ENCODE measurements at places on chromosomes 4 and X.

GRCh38 chr4:4981427-4981826 is 37.8 kb downstream of the CYTL1 start:
- peak; percentile 87 for DNase-seq

DNA sequence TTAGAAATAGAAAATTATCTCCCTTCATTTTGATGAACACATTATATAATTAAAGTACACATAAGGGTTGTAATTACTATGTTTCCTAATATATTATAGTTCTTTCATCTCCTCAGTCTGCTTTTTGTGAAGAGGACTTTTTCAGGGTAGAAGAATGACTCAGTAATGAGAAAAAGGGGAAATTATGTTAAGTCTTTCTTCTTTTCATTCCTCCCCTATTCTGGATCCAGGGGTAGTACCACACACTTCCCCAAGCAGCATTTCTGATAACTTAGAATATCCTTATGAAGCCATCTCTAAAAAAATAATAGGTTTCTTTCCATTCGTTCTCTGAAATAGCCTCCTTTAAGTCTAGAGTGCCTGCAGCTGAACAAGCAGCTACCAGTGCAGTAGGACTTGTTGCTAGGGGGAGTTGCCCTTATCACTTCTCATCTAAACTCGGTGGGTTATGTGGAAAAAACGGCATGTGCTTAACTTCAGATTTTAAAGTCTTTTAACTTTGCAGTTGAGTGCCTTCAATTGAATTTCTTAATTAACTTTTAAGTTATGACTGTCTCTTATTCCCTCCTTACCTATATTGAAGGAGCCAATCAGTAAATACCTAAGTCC is 184.8 kb downstream of the ARHGAP24 start:
- no peak for DNase-seq

GRCh38 chrX:133188631-133189030 is 29.5 kb downstream of the TFDP3 start:
- no peak for DNase-seq

GRCh38 chr4:179804440-179804839 is 2362.2 kb upstream of the AGA start:
- DNase-seq = no peak

DNA sequence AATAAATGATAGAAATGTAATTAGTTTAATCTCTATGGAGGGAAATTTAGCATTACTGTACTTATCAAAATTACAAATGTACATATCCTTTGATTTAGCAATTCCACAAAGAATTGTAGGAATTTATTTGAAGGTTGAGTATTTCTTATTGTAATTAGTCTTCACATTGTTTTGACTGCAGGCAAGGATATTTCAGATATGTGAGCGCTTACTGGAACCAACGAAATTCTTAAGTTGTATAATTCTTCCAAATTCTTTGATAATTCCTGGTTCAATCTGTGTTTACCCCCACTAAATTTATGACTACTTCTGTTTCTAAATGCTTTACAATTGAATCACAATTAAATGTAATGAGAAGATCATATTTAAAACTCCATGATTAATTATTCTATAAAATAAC is 26.9 kb upstream of the WWC2 start:
- no peak for DNase-seq

GRCh38 chrX:133418588-133418987 is 3.3 kb upstream of the GPC4 start:
- DNase-seq = no peak

DNA sequence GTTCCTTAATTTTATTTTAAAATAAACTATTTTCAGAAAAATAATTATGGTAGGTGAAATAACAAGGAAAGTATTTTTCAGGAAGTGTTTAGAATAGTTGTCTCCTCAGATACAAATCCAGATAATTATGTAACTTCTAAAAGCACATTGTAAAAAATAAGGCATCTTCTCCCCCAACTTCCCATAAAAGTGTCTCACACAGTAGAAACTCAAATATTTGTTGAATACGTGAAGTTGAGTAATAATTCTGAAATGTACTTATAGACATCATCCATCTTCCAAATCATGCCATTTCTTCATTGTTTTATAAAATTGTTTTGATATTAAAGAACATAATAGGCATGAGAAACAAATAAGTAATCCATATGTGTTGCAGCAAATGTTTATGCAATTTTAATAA is 18.0 kb downstream of the SHISA3 start:
- DNase-seq = no peak

DNA sequence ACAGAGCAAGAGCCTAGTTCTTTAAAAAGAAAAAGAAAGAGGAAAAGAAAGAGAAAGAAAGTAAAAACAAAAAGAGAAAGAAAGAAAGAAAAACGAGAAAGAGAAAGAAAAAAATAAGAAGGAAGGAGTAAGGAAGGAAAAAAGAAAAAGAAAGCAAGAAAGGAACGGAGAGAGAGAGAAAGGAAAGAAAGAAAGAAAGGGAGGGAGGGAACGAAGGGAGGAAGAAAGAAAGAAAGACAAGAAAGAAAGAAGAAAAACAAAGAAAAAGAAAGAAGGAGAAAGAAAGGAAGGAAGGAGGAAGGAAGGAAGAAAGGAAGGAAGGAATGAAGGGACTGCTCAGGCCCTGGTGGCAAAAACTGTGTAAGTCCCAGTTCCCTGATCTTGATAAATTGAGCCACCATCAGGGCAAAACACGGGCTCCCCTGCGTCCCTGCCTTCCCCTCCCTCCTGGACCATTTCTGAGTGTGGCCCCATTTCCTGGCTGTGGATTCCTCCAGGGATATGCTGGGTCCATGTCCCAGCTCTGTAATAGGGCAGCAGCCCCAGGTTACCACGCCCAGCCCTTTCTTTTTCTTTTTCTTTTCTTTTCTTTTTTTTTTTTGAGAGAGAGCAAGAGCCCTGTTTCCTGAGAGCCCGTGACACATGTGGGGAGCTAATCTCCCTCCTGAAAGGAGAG is 44.8 kb downstream of the SHOX start:
- DNase-seq = no peak

GRCh38 chrX:119790977-119791436 is 423 bp downstream of the RPL39 start:
- DNase-seq = peak; percentile 54

GRCh38 chr4:126678618-126679017 is 954.1 kb upstream of the INTU start:
- no peak for DNase-seq

DNA sequence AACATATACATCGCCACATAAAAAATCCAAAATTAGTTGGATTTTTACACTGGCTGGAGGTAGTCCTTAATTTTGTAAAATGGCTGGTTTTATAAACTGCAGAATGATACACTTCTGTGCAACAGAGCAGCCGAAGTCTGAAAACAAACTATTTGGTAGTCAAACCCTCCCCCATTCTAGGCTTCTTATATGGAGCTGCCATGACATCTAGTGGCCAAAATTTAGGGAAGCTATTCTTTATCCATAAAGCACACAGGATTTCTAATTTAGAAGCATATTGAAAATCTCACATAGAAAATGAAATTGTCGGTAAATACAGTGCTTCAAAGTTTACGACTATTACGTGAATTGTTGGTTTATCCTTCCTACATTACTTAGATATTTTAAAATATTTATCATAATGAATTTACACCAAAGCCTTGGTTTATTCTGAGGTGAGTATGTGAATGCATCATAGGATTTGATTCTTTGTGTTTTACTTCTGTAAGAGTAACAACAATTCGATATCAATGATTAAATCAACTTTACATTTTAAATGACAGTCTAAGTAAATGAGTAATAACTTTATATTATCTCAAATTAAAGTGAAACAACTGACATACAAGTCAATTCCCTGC is 113.4 kb upstream of the FAM241A start:
- DNase-seq = peak; percentile 50

- no peak for DNase-seq
These were observed 4.6 kb upstream of the RS1 start for GRCh38 chrX:18676470-18676869.

GRCh38 chrX:71100581-71101505 is 5.2 kb downstream of the FOXO4 start:
- DNase-seq = no peak

GRCh38 chrX:31217084-31217483 is 145.2 kb upstream of the FTHL17 start:
- no peak for DNase-seq

DNA sequence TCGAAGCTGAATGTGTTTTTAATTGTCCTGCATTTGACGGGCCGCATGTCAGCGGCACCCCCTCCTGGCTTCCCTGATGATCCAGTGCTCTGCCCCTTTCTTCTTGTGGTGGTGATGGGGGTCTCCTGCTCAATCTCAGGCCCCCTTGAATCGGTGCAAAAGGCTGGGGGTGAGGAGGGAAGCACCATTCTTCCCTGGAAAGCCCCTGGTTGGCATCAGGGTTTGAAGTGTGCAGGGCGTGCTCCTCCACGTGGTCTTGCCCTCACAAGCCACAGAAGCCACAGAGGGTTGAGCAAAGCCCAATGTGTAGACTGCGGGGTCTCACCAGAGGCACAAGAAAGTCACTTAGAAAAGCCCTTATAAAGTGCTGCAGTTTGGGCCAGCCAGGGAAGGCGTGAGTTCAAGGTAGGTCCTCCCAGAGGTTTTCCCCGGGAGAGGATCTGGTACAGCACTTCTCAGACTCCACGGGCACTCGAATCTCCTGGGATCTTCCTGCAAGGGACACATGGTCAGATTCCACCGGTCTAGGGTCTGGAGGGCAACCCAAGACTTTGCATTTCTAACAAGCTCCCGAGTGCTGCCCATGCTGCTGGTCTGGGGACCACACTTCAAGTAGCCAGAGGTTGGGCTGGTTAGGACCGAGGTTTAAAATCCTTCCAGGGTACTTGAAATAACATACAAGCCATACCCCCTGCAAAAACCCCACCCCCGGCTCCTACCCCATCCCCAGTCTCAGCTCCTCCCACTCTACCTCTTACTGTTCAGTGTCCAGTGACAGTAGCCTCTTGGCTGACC is 35.1 kb downstream of the PSAPL1 start:
- no peak for DNase-seq

DNA sequence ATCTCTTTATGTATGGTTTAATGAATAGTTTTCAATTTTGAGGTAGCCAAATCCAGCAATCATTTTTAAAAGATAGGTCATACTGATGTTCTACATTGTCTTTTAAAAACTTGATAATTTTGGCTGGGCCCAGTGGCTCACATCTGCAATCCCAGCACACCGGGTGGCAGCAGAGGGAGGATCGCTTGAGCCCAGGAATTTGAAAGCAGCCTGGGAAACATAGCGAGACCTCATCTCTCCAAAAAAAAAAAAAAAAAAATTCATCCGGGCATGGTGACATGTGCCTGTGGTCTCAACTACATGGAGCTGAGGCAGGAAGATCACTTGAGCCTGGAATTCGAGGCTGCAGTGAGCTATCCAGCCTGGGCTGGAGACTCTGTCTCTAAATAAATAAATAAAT is 419.8 kb downstream of the GALNTL6 start:
- DNase-seq = no peak

GRCh38 chrX:8319359-8319758 is 145.3 kb upstream of the VCX3B start:
- no peak for DNase-seq

- DNase-seq = no peak
These were observed 15.5 kb downstream of the FRMPD4 start for GRCh38 chrX:12153741-12154140.

DNA sequence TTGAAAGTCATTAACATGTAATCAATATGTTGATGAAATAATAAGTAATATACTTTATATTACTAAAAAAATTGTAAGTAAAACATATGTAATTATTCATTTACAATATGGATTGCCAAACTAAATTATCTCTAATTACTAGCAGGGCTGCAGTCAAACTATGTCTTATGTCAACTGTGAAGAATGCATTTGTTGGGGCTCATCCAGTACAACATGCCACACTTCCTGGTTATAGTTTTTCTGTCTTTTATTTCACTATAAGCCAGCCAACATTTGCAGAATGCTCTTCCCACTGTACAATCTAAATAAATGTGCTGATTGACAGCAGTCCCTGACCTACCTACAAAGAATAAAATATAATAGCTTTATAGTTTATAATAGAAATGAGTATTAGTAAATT is 975.4 kb upstream of the NDST4 start:
- no peak for DNase-seq

- no peak for DNase-seq
These were observed 209.8 kb downstream of the CRLF2 start for GRCh38 chrX:1002611-1003010.

GRCh38 chrX:71453056-71453455 is 79.8 kb upstream of the OGT start:
- DNase-seq = no peak

- no peak for DNase-seq
These were observed 85.3 kb downstream of the ANXA10 start for GRCh38 chr4:168177546-168178149.

DNA sequence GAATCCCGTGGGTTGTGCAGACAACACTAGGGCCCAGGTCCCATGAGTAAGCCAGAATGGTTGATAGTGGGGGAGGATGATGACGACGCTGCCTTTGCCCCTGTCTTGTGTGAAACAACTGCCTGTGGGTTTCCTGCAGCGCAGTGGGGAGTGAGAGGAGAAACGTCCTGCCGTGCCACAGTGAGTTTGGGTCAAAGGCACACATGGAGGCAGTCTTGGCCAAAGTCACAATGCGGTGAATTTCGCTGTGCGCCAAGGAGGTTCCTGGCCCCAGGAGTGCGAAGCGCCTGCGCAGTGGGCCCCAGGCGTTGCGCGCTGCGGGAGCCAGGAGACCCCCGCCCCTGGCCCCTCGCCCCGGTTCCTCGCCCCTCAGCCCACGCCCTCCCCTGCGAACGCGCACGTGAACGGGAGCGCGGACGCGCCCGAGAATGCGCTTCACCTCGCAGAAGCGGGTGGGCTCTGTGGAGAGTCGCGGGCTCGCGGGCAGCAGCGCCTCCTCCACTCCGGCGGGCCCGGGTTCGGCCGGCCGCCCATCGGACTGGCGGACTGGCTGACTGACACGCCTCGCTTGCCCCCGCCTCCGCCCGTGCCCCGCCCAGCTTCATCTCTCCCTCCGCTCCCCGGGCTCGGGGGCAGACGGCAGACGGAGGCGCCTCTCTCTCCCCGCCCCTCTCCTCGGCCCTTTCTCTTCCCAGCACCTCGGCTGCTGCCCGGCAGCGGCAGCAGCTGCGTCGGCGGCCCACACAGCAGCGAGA is at the start of gene NUDT10:
NUDT10 (plus strand) TSS at position 635 of the 755 bp plus-strand sequence. CDS start 144 bp downstream, outside the sequence.
- DNase-seq = peak; percentile 4

DNA sequence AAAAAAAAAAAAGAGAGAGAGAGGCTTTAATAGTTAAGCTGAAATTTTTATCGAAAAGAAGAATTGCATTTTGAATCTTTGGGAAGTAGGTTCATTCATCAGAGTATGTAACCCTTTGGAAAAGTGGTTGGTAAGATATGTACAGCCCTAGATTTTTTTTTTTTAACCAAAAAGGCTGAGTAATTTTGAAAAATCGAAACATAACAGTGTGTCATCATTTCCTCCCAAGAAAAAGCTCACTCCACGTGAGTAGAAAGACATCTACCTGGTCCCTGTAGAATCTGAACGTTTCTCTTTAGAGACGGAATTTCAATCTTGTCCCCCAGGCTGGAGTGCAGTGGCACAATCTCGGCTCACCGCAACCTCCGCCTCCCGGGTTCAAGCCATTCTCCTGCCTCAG is 16.2 kb downstream of the SHOX start:
- no peak for DNase-seq

DNA sequence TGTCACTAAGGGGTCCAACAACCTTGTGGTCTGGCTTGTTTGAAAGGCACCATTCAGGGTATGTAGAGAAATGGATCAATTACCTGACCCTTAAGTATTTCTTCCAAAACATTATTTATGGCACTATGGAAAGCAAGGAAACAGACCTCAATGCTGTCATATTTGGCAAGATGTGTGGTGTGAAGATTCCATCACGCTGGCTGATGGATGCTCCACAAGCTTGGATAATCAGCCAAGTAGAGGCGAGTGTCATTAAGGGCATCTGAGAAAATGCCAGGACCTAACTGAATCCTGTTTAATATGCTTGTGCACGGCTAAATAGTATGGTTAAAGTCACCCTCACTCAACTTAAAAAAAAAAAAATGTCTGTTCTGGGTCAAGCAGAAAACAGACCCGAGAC is 120.7 kb downstream of the COMMD8 start:
- no peak for DNase-seq
